COLO829 (cell line): ENCODE measurements at places on chromosomes 4 and X.

DNA sequence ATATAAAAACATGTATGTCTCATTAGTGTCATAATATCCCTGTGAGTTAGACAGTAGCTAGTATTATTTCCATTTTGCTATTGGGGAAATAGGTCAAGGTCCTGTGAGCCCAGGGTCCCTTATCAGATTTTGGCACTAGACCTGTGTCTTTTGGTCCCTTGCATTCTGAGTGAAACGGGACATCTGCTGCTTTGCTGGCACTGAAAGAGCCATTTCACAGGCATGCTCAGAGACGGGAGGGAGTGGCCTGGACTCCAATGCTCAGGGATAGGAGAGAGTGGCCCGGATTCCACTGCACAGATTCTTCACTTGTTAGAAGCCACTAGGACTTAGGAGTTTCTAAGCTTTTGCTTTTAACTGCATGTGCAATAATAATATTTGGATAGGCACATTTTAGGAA lies 177.2 kb downstream of the TSPAN5 start:
- no peak for DNase-seq

DNA sequence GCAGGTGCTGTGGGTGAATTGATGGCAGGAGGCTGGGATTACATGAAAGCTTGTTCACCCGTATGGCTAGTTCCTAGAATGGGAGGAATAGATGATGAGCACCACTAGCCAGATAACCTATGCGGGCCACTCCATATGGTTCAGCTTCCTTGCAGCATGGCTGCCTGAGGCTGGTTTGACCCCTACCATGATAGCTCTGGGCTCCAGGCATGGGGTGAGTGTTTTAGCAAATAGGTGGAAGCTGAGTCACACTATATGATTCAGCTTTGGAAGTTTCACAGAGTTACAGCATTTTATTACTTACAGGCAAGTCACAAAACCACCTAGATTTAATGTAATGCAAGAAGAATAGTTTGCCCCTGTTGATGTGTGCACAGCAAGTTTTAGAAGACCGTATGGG lies 603.2 kb downstream of the STIM2 start:
- no peak for DNase-seq

DNA sequence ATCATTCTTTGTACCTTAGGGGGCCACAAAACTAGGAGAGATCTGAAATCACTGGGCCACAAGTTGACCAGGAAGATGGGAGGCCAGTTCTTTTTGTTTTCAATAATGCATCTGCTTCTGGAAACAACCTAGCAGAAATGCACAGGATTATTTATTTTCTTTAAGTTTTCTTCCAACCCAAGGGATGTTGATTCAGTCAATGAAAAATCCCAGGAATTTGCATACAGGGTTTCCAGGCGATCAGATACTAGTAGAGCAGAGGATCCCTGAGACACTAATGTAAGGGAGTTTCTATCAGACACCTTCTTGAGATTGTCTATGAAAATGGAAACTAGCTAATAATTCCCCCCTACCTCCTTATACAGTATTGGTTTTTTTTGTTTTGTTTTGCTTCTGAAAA lies 7.4 kb downstream of the ATOH1 start:
- DNase-seq = no peak

GRCh38 chrX:11655282-11656015 lies 10.3 kb downstream of the ARHGAP6 start:
- no peak for DNase-seq

GRCh38 chrX:17680732-17681413 lies 56.4 kb upstream of the SCML1 start:
- DNase-seq = no peak
